ENCODE measurements at places on chromosomes 2 and 18.

- no peak for DNase-seq
Measured at GRCh38 chr2:220212296-220213080, 585.1 kb downstream of the SLC4A3 start.

DNA sequence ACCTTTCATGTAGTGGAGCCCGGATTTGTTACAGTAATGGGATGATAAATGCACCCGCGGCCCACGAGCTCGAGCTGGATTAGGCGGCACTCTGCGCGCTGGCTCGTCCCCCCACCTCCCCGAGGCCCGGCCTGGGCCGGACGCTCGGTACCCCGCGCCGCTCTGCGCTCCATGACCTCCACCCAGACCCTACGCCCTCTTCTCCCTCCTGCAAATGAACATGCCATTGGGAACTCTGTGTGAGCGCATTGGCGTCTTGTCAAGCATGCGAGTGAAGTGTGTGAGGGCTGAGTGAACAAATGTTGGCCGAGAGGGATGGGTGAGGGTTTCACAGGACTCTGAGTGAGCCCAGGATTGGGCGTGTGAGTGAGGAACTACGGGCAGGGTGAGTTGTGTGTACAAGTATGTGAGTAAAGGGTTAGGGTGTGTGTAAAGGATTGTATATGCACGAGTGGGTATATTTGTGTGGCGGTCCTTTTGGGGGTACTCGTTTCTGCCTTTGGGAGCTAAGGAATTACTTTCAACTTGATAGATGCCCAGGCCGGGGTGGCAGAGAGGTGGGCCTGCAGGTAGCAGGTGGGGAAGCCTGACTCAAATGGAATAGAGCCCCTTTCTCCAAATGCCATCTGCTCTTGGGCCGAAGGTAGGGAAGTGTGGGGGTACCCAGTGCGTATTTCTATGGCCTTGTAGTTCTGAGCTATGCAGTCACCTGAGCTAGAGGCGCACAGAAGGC is 2.9 kb upstream of the EN1 start:
- no peak for DNase-seq

GRCh38 chr2:152016181-152017120 is 82.4 kb downstream of the CACNB4 start:
- DNase-seq: no peak

GRCh38 chr2:173654161-173654895 is 299.7 kb downstream of the CDCA7 start:
- DNase-seq: no peak

DNA sequence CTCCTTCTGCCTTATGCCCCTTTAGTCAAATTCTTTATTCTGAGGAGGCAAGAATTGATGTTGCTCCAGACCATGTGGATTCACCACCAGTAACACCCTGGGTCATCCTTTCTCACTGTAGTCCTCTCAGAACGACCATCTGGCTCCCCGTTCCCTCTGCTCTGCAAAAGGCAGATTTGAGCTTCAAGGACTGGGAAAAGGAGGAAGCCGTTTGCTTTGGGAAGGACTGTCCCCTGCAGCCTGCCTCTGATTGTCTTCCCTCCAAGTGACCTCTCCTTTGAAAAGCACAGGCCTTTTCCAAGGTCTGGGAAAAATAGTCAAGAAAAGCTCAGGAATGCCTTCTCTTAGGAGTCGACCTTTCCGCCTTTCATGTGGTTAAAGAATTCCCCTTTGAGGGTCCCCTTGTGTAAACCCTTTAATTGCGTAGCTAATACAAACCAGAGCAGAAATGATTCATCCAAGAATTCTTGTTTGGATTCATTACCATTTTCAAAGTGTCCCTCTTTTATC is 130.1 kb upstream of the COPS8 start:
- no peak for DNase-seq

DNA sequence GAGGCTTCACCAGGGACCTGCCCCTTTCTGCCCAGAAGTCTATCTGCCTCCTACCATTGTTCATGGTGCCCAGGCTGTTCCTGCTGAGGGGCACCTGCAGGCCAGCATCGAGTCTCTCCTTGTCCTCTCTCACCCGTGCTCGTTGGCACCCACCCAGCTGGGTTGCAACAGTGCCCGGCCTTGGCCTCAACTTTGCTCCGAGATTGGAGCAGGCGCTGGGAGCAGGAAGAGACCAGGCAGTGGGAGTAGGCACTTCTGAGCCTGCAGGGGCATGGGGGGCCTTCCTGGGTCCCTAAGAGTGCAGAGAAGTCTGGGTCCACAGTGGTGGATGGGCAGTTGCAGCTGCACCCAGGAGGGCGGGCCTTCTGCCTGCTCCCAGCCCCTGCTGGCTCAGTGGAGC is 75.6 kb downstream of the NCOA1 start:
- DNase-seq: no peak

- DNase-seq: no peak
Measured at GRCh38 chr2:112010751-112011150, 44.3 kb upstream of the TMEM87B start.

- DNase-seq: no peak
Measured at GRCh38 chr18:8536231-8536630, 73.0 kb upstream of the RAB12 start.

DNA sequence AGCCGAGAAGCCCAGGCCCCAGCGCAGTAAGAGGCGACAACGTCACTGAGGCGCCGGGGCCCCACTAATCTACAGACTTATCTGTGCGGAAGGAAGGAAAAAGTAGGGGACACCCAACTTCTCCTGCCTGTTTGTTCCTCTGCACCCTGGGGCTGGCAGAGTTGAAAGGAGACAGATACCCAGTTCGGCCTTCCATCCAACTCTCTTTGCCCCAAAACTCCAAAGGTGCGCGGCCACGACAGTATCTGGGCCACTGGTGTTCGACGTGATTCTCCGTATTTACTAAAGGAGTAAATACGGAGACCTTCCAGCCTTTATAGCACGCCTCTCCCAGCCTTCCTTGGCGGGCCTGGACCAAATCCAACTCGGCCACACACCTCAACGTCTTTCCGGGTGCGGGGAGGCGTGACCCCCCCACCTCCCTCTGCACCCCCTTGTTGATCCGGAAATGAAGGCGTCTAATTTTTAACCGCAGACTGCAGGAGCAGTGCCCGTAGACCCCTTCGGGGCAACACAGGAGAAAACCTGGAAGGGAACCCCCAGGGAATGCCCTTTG is 1.6 kb downstream of the SMAD7 start:
- peak; percentile 74 for DNase-seq

DNA sequence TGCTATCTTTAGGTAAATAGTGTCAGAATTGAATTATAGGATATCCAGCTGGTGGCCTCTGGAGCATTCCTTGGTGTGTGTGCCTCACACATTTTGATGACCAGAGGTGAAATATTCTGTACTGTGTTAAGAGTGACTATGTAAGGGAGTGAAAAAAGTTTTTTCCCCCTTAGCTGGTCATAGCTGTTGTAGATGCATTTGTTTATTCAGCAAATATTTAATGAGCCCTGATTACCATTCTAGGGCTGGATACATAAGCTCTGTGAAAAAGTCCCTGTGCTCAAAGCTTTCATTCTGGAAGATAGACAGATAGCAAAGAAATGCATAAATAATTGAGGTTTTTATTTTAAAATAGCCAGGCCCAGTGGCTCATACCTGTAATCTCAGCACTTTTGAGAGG is 10.9 kb downstream of the TTLL4 start:
- no peak for DNase-seq
